ENCODE measurements at places on chromosomes 13 and 19. TPM values are rescaled to one million over a fixed set of nuclear protein-coding genes. Genes with fewer than 3 reads are reported as not detected.

GRCh38 chr19:56838909-56839651 is 1.4 kb downstream of the PEG3 start:
- peak; percentile 92 for DNase-seq

GRCh38 chr13:21852043-21852442 is 181.2 kb downstream of the FGF9 start:
- DNase-seq = no peak

DNA sequence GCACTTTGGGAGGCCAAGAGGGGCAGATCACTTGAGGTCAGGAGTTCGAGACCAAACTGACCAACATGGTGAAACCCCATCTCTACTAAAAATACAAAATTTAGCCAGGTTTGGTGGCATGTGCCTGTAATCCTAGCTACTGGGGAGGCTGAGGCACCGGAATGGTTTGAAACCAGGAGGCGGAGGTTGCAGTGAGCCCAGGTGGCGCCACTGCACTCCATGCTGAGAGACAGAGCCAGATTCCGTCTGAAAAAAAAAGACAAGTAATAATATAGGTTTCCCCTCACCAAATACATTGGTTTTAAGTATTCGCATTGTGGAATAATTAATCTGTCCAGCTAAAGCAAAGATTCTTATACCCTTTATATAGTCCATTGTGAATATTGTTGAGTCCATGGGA is 1544.6 kb downstream of the OLFM4 start:
- no peak for DNase-seq

DNA sequence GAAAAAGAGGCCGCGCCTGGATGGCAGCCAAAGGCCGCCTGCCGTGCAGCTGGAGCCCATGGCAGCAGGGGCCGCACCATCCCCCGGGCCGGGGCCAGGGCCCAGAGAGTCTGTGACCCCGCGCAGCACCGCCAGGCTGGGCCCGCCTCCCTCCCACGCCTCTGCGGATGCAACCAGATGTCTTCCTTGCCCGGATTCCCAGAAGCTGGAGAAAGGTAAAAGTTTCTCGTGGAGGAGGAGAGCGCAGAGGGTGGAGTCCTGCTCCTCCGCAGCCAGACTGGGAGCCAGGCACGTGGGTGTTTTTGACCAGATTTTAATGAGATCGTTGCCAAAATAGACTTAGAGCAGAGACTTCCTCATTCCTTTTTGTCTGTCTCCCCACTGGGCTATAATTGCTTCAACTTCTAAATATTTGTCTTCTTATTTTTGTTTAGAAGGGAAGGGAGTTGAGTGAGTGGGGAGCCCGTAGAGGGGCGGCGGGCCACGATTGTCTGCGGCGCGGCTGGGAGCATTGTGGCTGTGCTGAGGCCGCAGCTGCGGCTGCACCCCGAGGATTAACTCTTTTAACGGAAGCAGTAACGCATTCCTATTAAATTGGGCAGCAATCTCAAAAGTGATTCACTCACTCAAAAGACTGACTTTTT is 22.8 kb upstream of the NDUFS7 start:
- peak; percentile 69 for DNase-seq

- DNase-seq = peak; percentile 40
Observed at GRCh38 chr19:11373166-11373884, 1.1 kb upstream of the SWSAP1 start.

CBLC gene
- 2.6 TPM for polyA plus RNA-seq
